ENCODE measurements at places on chromosomes 7 and 10.

DNA sequence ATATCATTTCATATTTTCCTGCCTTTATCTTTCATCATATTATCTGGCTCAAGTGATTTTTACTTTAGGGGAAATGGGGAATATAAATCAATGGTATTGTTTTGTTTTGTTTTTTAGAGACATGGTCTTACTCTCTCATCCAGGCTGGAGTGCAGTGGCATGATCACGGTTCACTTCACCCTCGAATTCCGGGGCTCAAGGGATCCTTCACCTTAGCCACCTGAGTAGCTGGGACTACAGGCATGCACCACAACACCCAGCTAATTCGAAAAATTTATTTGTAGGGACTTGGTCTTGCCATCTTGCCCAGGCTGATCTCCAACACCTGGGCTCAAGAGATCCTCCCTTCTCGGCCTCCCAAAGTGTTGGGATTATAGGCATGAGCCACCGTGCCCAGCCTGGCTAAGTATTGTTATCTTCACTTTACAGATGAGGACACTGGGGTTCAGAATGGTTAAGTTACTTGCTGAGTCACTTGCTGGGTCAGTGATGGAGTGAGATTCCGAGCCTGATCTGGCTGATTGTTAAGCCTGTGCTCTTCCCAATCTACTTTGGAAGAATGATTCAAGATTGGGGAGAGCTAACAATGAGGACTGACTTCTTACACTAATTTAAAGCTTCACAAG, 3.7 kb upstream of the SLC16A9 start:
- no peak for DNase-seq

GRCh38 chr10:48232717-48233447, 41.6 kb downstream of the FRMPD2 start:
- no peak for DNase-seq

DNA sequence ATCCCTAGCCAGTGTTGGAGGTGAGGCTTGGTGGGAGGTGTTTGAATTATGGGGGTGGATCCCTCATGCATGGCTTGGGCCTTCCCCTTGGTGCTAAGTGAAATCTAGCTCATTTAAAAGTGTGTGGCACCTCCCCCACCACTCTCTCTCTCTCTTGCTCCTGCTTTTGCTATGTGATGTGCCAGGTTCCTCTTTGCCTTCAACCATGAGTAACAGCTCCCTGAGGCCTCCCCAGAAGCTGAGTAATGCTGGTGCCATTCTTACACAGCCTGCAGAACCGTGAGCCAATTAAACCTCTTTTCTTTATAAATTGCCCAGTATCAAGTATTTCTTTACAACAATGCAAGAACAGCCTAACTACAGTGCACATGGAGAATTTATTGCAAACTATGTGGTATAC, 188.8 kb upstream of the POT1 start:
- DNase-seq, result no peak

DNA sequence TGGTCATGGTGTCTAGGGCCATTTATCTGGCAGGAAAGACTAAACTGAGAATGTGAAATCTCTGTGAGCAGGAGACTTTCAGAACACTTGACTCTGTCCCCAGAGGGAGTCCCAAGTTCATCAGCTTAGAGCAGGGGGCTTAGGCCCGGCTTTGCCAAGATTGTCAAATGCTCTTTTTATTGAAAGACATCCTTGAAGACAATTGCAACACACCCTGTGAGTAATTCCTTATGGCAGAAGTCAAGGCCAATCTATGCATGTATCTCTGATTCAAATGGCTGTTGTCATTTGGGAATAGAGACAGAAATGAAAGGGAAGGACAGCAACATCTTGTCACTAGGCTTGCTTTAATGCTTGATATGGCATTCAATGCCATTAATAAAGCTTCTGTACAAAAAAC, 33.7 kb downstream of the BAMBI start:
- no peak for DNase-seq

DNA sequence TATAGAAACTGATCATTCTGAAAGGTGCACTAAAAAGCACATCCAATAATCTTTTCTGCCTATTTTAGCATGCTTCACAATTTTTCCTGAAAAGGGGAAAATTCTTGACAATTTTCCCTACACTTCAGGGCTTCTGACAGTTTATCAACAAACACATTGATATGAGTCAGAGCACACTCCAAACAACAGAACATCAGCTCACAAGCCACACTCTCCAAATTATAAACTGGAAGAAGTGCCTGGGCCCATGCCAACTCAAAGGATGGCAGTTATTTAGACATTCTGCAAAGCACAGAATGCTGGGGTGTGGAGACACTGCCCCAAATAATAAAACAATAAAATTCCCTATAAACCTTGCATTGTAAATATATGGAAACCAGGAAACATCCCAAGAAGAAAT, 90.8 kb downstream of the ELAPOR2 start:
- DNase-seq, result no peak

- peak; percentile 78 for DNase-seq
Observed at GRCh38 chr7:92833766-92834506, 2.4 kb downstream of the CDK6 start.

All from stimulated activated CD4-positive, alpha-beta T cell treated with anti-CD3 and anti-CD28 coated beads, Interleukin-12 subunit alpha, Interleukin-12 subunit beta, amount 100 ng/mL, for 24 hours (primary cell).